ENCODE measurements at places on chromosomes 3 and 15.
A peak's percentile ranks its signal among the peaks of the same experiment; 100 is the strongest.

DNA sequence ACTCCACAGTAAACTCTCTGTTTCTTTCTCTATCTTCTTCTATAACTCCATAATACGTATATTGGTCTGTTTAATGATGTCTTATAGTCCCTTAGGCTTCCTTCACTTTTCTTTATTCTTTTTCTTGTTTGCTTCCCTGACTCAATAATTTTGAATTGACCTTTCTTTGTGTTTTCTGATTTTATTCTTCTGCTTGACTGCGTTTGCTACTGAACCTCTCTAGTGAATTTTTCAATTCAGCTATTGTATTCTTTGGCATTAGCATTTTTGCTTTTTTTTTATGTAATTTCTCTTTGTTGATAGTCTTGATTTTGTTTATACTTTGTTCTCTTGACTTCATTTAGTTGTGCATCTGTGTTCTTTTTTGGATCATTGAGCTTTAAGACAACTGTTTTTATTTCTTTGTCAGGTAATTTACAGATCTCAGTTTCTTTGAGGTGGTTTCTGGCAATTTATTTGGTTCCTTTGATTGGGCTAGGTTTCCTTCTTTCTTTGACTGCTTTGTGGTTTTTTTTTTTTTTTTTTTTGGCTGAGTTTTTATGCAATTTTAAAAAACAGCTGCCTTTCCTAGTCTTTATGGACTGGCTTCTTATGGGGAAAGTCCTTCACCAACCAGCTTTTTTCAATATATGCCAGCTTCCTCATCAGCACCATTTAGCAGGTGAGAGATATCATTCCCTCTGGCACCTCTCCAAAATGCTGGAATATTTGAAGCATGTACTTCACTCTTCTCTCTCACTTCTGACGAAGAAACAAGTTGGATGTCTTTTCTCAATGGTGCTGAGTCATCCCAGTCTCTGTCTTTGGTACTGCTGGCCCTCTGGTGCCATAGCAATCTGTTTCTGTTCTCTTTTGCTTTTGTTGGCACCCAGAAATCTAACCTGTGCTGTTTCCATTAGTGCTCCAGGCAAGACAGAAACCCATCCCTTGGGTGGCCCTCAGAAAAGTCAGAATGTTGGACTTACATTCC lies 17.6 kb downstream of the RSRC1 start:
- peak; percentile 5 for DNase-seq

GRCh38 chr3:4936982-4937614 lies 42.1 kb upstream of the BHLHE40 start:
- DNase-seq, result no peak

GRCh38 chr15:34049112-34049511 lies 10.1 kb upstream of the AVEN start:
- peak; percentile 86 for DNase-seq

GRCh38 chr3:25084016-25084415 lies 344.0 kb upstream of the RARB start:
- DNase-seq, result no peak

DNA sequence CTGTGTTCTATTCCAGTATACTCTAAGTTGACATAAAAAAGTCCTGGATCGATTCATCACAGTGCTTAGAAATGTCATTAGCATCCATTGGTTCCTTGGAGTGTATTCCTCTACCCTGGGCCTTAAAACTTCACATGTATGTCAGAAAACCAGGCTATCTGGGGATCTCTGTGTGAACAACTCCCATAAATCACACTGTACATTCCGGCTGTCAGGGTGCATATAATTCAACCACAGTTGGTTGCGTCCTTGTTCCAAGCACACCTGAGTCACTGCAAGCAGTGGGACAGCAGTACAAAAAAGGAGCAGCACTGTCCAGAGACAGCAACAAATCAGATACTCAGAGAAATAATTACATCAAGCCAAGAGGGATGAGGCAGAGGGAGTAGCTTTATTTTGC lies 52.4 kb downstream of the PDZRN3 start:
- DNase-seq, result no peak

GRCh38 chr3:192422997-192423342 lies 304.4 kb downstream of the FGF12 start:
- DNase-seq, result no peak

DNA sequence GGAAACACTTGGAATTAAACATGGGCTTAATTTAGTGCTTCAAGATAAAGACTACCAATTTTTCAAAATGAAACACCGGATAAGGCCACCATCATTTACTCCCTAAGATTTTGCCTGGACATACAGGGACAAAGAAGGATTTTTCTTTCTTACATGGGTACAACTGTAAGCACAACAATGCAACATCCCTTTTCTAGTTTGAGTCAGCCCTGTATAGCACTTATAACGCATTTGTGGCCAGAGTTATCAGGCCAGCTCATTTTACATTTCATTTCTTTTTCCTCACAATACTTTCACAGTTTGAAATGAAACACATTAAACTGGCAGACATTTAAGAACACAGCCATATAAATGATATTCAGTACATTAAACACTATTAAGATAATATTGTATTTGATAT lies 9.8 kb upstream of the SUCNR1 start:
- DNase-seq, result no peak

DNA sequence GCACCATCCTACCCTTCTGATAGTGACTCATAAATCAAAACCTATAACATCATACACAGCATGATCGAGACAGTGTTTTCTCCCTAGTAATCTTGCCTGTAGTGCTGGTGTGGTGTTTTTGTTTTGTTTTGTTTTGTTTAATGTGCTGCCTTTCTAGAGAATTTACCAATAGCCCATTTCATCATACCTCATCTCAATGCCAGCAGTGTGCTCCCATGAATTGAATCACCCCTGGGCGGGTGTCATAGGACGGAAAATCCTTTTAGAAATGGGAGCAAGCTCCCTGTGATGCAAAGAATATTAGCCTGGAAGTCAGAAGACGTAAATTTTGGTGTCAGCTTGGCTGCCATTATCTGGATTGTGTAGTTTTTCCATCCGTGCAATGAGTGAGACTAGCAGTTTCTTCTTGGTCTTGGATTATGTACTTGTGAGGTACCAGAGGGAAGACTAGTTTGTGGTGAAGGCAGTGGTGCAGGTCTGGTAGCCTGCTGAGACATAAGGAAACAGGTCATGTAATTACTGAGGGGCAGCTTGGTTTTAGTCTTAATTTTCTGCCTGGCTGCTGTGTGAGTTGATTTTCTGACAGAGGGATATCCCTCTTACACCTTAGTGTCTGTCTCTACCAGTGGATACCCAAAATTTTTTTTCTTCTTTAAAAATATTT lies 29.9 kb downstream of the IGSF10 start:
- peak; percentile 29 for DNase-seq

GRCh38 chr3:79587150-79587549 lies 180.6 kb downstream of the ROBO1 start:
- no peak for DNase-seq

DNA sequence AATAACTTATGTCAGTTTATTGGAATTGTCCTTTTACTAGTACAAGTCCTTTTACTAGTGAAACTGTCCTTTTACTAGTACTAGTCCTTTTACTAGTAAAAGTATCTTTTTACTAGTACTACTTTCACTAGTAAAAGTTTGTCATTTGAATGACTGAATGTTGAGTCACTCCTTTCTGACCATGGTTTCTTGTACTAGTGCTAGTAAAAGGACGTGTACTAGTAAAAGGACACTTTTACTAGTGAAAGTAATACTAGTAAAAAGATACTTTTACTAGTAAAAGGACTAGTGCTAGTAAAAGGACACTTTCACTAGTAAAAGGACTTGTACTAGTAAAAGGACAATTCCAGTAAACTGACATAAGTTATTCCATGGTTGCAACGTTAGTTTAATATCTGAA lies 96.3 kb downstream of the ZMAT3 start:
- no peak for DNase-seq

GRCh38 chr15:63809452-63809851 lies 24.3 kb downstream of the HERC1 start:
- no peak for DNase-seq

- peak; percentile 89 for DNase-seq
These were observed 74.6 kb downstream of the PRICKLE2 start for GRCh38 chr3:64150623-64151207.

DNA sequence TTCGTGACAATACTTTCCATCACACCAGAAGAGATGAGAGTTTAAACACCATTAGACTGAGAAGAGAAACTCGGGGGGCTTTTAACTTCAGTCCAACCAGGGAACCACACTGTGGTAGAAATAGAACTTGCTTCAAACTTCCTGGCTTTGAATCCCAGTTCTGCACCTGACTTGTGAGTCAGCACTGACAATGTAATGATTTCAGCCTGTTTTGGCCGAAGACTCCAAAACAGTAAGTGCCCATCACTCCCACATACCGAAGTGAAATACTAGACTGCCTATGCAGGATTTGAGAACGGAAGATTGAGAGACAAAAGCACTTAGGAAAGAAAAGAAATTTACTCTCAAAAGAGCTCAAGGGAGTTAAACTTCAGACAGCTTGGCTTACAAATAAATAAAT lies 27.0 kb downstream of the C2CD4B start:
- DNase-seq, result peak; percentile 21

DNA sequence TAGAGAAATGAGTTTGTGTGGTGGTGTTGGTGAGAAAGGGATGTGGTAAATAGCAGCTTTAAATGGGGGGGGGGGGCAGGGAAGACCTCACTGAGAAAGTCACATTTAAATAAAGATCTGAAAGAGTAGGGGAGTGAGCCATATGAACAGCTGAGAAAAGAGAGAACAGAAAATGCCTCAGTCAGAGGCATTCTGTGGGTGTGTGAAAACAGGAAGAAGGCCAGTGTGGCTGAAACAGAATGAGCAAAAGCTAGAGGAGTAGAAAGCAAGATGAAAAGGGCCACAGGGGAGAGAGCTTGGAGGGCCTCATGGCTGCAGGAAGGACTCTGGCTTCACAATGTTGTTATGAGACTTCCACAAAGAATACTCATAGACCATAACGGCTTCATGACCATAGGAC lies 783.3 kb downstream of the ZPLD1 start:
- no peak for DNase-seq

GRCh38 chr15:77589839-77590238 lies 42.9 kb downstream of the LINGO1 start:
- DNase-seq, result no peak

- no peak for DNase-seq
These were observed 65.6 kb downstream of the MAP4 start for GRCh38 chr3:47950453-47951169.

- DNase-seq, result no peak
These were observed 37.9 kb upstream of the HACD2 start for GRCh38 chr3:123622766-123623165.

- DNase-seq, result no peak
These were observed 732 bp upstream of the CRTC3 start for GRCh38 chr15:90529011-90529370.

GRCh38 chr15:66901336-66902100 lies 163.9 kb upstream of the SMAD3 start:
- DNase-seq, result peak; percentile 61

- DNase-seq, result no peak
These were observed 143.0 kb downstream of the EPHB1 start for GRCh38 chr3:134938029-134938525.

GRCh38 chr3:71131375-71132314 lies 451.9 kb downstream of the FOXP1 start:
- no peak for DNase-seq

DNA sequence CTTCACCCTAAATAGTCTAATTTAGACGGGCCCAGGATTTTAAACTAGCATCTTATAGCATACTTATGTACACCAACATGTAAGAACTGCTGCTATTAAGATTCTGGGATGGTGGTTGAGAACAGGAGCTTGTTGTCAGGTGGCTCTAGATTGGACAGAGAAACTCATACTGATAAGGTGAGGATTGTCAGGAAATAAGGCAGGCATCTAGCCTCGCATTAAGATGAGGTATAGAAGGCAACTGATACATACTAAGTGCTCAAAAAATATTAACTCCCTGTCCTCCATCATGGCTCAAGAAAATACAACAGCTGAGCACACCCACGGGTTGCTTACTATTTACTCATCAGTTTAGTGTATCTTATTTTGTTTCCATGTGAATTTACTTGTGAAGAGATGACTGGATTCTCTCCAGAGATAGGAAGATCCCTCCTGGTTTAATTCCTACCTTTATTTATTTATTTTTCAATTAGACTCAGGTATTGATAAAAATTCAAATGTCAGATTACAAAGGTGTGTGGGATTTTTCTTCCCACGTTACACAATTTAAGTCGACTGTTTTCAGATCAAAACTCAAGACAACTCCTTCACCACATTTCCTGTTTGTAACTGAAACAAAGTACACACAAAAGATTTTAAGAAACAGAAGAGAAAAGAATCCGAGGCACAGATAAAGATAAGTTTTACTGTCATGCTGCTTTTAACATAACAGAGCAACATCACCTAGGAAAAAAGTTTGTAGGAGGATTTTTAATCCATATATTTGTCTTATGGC lies at the start of gene TRAT1:
TRAT1 (plus strand) TSS at position 664 of the 775 bp plus-strand sequence. CDS start 142 bp downstream, outside the sequence.
- DNase-seq, result no peak

DNA sequence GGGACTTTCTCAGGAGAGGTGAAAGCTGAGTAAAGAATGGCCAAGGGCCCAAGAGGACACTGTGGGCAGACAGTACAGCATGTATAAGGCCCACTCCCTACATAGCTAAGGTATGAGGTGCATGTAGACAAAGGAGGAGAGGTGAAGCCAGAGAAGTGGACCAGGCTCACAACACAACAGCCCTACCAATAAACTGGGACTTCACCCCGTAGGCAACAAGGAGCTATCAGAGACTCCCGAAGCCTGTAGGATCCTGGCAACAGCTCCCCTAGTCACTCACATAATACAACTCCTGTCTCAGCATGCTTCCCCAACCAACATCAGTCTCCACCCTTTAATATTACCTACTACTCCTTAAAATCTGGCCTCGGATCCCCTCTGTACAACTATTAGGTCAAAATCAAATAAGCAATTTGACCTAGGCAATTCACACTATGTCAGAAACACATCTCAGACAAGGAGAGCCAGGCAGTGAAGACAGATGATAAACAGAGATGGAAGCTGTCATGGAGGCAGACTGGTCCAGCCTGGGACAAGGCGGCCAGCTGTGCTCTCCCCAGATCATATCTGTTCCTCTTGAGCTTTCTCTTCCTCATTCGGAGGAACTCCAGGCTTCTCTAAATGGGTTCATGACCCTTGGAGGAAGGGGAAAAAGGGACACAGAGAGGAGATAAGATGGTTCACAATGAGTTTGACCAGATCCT lies 1.4 kb downstream of the XXYLT1 start:
- DNase-seq, result no peak

DNA sequence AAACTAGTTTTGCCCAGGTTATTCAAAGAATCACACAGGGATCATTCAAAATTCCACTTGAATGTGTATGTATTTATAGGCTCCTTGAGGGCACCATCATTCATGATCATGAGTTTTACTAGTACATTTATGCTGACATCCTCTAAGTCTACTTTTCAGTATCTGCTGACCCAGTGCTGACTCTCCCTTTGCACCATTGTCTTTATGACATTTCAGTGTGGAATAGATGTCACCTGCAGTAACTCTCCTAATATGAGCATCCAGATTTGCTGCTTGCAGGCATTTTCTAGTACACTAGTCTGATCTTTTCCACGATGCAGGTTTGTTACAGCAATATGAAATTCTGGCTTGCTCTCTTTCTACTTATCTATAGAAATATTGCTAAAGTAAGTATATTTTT lies 1603.5 kb downstream of the SI start:
- no peak for DNase-seq

- peak; percentile 91 for DNase-seq
These were observed 8.2 kb downstream of the SLC6A6 start for GRCh38 chr3:14410503-14411165.

Measured in AG10803 (cell line).